ENCODE measurements at places on chromosomes 13 and 19.

GRCh38 chr13:77000475-77000874 lies 8.6 kb downstream of the CLN5 start:
- no peak for DNase-seq

DNA sequence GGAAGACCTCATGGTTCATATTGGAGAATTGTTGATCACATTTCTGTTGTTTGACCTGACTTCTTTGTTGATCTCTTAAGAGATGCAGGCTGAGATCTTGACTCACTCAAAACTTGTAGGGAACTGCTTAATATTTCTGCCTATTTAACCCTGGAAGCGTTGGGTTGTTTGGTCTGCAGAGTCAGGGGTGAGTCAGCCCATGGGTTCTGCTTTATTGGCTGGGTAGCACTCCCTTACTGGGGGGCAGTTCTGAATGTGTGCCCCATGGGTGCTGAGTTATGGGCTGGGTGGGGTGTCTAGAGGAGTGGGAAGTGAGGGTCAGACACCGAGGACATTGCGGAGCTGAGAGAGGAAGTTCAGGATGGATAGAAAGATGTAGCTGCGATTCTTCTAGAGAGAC lies 87.9 kb downstream of the LRCH1 start:
- no peak for DNase-seq

DNA sequence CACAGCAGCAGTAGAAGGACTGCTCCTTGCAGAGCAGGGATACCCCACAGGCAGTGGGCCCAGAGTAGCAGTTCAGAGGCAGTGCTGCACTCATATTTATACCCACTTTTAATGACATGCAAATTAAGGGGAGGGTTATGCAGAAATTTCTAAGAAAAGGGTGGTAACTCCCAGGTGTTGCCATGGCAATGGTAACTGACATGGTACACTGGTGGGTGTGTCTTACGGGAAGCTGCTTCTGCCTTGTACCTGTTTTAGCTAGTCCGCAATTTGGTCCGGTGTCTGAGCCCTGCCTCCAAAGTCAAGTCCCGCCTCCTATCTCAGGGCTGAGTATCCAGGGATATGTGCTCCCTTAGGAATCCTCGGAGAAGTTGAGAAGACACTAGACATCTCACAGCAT lies 79.2 kb upstream of the UQCRFS1 start:
- DNase-seq = no peak

- no peak for DNase-seq
Observed at GRCh38 chr19:3985643-3986259, 488 bp upstream of the EEF2 start.

DNA sequence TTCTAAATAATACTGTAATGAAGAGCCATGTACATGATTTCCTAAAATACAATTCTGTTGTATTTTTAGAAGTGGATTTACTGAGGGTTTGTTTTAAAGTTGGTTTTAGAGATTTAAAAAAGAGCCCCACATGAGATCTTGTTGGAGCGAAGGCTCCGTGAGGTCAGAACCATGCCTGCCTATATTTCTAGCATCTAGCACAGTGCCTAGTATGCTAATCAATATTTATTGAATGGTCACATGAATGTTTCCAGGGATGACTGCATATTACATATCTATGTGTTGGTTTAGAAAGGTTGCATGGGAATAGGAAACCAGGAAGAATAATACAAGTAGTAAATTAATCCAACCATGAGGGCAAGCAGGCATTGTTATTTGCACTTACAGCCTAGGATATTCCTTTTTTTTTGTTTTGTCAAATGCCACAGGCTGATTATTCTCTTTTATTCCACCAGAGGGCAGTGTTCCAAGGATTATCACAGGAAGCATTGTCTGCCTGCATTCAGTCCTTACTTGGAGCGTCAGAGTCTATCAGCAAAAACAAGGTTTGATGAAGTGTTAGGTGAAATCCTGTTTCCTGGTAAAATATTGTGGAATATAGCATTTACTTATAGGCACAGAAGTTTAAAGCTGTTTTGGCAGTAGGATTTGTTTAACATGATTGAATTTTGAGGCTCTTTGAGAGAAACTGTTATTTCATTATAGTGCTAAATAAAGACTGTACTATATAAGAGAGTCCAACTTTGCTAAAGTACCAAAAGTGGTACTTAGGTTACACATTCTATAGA lies 46.8 kb downstream of the COG3 start:
- no peak for DNase-seq

GRCh38 chr19:28494461-28494860 lies 718.5 kb downstream of the UQCRFS1 start:
- no peak for DNase-seq

- no peak for DNase-seq
Observed at GRCh38 chr13:61294467-61295191, 121.0 kb downstream of the PCDH20 start.

DNA sequence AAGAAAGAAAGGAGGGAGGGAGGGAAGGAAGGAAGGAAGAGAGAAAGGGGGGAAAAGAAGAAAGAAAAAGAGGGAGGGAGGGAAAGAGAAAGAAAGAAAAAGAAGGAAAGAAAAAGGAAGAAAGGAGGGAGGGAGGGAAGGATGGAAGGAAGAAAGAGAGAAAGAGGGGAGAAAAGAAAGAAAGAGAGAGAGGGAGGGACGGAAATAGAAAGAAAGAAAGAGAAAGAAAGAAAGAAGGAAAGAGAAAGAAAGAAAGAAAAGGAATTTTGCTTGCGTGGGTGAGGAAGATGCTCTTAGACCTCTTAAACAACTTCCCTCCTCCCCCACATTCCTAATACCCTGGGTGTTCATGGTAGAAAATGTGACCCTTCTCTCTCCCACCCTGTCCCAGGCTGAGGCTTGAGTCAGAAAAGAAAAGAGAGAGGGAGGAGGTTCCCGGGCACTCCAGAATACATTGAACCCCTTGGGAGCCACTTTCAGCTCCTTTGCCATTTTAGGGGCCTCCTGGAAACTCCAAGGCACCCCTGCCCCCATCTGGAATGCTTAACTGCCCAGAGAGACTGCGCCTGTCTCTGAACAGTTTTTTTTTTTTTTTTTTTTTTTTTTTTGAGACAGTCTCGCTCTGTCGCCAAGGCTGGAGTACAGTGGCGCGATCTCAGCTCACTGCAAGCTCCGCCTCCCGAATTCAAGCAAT lies 9.2 kb upstream of the KANK3 start:
- no peak for DNase-seq

- no peak for DNase-seq
Observed at GRCh38 chr13:71515744-71516038, 351.3 kb downstream of the DACH1 start.

GRCh38 chr13:110511509-110512181 lies 49.9 kb downstream of the RAB20 start:
- DNase-seq = no peak

- DNase-seq = no peak
Observed at GRCh38 chr13:101408154-101408553, 8.2 kb downstream of the NALCN start.
